ENCODE measurements at places on chromosomes 6 and 20. TPM values are rescaled to one million over a fixed set of nuclear protein-coding genes. Genes with fewer than 3 reads are reported as not detected.

Gene TINAG
- not detected for total RNA-seq

Gene BPIFB2
- total RNA-seq = not detected

Gene TMEM181
- 16.9 TPM for total RNA-seq

DNA sequence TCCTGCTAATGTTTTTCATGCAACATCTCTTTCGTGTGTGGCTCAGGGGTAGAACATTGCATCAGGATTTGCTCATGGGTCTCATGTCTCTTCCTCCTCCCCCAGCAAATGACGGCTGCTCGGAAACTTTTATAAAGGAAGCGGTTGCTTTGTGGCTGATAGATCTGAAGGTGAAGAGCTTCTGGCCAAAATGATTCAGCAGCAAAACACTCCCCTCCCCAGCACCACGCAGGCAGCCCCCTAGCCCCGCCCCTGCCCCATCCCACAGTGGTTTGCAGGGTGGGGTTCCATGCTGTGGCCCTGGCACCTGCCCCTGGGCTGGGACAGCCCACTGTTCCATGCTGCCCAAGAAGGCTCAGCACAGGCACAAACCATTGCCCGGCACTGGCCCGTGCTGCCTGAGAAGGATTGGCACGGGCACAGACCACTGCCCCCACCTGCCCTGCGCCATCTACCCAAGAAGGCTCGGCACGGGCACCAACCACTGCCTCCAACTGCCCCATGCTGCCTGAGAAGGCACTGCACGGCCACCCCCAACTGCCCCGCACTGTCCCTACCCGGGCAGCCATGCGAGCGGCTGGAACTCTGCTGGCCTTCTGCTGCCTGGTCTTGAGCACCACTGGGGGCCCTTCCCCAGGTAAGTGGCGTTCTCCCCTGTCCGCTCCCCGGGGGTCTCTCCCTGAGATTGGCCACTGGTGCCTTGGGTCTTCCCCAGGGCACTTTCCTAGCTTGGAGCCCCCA, at the start of gene CST7:
Gene CST7 (plus strand): TSS at position 331 of the 741 bp plus-strand sequence. CDS start 237 bp downstream, at position 568.
- DNase-seq = peak; percentile 83

- no peak for DNase-seq
Observed at GRCh38 chr20:17797161-17797560, 97.4 kb downstream of the BANF2 start.

GRCh38 chr6:101912311-101912710, 518.8 kb downstream of the GRIK2 start:
- DNase-seq = no peak

DNA sequence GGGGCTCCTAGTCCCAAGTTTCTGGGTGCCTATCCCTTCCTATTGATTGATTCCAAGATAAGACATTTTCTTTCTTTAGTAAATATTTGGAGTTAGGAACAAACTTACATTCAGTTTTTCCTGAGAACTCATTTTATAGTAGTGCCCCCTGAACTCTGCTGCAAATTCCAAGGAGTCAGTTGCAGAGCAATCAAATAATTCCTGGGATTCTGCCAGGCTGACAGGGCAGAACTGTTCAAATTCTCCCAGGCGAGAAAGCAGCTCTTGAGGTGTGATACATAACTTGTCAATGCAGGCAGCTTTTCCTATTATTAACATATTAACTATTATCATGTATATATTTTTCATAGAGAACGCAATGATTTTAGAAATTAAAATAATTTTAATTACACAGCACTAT, 15.9 kb upstream of the ZBTB24 start:
- no peak for DNase-seq

GRCh38 chr20:8421981-8422380, 289.9 kb downstream of the PLCB1 start:
- DNase-seq = no peak

- DNase-seq = no peak
Observed at GRCh38 chr6:45786355-45786781, 229.3 kb downstream of the CLIC5 start.

GRCh38 chr6:144055121-144055931, 40.0 kb downstream of the SF3B5 start:
- peak; percentile 36 for DNase-seq

- DNase-seq = no peak
Observed at GRCh38 chr6:71371559-71371958, 82.9 kb downstream of the OGFRL1 start.

DNA sequence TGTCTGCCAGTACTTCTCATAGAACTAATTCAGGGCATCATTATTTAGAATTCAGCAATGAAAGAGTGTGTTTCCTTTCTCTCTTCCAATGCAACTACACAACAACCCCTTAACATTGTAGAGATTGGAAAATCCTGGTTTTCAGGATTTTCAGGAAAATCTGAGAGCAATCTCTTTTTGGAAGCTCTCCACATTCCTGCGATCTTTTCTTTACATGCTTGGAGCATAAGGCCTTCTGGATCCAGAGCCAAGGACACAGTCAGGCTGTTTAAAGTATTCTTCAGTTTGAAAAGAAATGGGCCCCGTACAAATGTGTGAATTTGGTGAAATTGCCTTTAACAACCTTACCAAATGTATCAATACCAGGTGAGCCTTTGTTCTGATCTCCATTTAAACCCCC, 469.7 kb downstream of the PKHD1 start:
- DNase-seq = no peak

GRCh38 chr6:31214516-31214915, 44.0 kb upstream of the POU5F1 start:
- DNase-seq = no peak

GRCh38 chr6:134821928-134822864, 127.7 kb downstream of the ALDH8A1 start:
- DNase-seq = no peak

DNA sequence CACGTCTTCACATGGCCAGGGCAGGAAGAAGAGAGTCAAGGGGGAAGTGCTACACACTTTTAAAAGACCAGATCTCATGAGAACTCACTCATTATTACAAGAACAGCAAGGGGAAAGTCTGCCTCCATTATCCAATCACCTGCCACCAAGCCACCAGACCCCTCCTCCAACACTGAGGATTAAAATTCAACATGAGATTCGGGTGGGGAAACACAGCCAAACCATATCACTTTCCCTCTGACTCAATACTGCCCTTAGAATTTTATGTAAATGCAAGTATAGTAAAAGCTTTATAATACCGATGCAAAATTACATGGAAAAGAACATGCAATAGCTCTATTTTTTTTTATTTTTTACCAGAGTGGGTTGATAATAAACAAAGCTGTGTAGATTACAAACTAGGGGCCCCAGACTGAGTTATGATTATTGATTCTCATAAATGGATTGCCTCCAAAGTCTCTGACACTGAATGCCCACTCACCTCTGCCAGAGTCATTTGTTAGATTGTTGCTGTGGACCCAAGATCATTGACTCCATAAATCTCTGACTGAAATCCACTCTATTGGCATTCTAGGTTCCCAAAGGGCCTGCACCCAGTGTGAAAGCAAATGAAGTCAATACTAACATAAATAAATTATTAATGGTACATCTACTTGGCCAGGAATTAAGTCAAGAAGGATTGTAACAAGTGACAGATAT, 184.8 kb upstream of the FUT9 start:
- no peak for DNase-seq

- no peak for DNase-seq
Observed at GRCh38 chr6:134195164-134195906, 122.6 kb downstream of the SGK1 start.

- no peak for DNase-seq
Observed at GRCh38 chr6:124792386-124792785, 169.9 kb upstream of the RNF217 start.

DNA sequence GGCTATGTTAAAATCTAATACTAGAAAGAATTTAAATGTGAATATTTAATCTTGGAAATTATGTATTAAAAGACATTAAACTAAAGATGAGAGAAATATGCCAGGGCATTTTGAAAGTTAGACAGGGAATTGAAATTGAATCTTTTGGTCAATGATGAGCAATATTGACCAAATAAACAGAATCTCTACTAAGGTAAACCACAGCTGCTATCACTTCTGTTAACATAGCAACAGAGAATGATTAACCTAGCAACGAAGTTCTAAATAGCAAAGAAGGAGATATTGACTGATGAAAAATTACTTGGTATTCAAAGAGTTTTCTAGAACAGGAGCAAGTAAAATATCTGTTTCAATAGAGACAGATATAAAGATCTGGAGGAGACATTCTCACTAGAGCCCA, 45.2 kb upstream of the RSPO3 start:
- DNase-seq = no peak

DNA sequence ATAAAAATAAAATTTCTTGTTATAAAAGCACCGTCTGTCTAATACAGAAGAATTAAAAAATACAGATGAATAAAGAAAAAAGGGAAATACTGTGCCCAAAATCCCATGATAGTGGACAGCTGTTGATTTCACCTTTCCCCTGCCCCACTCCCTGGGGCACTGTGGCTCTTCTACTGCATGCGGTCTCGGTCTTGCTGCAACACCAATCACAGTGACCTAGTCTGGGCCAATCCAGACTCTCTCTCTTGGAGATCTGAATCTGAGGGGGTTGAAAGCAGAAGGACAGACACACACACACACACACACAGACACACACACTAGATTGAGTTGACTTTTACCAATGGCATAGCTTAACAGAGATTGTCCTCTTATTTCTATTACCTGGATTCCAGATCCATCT, 70.5 kb upstream of the FYN start:
- no peak for DNase-seq

DNA sequence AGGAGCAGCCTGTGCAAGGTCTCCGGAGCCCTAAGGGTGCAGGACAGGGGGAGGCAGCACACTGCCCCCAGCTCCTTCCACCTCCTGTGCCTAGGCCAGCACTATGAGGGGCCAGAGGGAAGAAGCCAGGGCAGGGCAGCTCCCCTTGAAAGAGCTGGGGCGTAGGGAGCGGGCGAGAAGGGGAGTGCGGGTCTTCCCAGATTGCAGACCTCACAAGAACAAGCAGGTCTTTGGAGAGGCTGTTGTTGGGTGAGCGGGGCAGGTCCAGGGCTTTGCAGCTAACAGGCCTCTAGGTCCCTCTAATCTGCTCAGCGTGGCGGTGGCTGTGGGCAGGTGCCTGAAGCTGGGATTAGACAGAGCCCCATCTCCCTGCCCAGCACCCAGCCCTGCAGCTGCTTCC, 22.4 kb upstream of the CST1 start:
- DNase-seq = no peak

DNA sequence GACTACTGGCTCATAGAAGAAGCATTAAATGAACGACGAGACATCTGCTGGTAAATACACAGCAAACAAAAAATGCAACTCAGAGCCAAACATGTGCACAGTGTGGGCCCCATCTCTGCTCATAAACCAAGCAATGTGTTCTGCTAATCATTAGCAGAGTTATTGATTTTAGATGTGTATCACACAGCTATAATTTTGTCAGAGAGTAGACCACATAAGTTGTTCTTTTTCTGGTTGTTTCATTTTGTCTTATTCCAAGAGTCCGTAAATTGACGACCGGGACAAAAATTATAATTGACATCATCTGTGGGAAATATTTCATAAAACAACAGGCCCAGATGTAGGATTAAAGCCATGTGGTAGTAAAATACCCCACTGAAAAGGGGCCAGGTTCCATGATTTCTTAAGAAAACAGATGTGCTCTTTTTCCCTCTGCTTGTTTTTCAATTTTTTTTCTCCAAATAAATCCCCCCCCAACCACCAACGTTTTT, 423.6 kb downstream of the HAO1 start:
- no peak for DNase-seq

DNA sequence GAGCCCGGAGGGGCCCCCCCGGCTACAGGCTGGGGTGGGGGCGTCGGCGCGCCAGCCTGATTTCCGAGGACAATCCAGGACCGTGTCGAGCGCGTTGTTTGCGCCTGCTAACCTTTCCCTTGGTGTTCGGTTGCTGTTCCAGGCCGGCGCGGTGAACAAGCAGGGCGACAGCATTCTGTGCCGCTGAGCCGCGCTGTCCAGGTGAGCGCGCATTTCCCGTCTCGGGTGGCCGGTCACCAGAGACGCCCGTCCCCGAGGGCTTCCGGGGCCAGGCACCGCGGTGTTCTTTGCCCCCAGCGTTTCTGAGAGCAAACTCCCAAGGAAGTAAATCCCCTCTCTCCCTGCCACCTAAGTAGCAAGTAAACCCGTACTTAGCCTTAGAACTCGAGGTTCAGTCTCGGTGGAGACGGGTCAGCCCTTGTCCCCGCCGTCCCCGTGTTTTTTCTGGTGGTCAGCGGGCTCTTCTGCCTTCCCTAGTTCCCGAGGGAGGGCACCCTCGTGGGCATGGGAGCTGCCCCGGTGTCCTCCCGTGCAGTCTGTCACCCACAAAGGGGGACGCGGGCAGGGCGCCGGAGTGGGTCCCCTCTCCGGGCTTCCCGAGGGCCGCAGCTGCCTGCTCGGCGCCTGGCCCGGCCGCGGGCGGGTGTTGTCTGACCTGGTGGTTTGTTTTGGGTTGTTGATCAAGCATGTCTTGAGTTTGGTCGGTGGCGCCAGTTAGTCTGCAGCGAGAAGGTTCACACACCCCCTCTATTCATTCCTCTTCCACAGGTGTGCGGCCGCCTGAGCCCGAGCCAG, 1.5 kb downstream of the ID4 start:
- DNase-seq = no peak

Data from activated T-helper 2 cell treated with anti-CD3 and anti-CD28 coated beads, Interferon-gamma antibody, Interleukin-2, Interleukin-4, amounts not matched to agents 10 μg/mL and 5 μg/mL and 100 μg/mL, durations not matched to agents 14 hours and 24 hours and 36 hours (primary cell).